Epithelial cell of proximal tubule (primary cell): ENCODE measurements at places on chromosomes 13 and 19. TPM values are rescaled to one million over a fixed set of nuclear protein-coding genes. Genes with fewer than 3 reads are reported as not detected.

KLK6 gene
- total RNA-seq: 32.2 and 65.8 TPM in 2 replicates

LILRA1 gene
- total RNA-seq: not detected in 2 replicates

ZNF610 gene
- 0.51 and 1.3 TPM in 2 replicates for total RNA-seq

ZNF83 gene
- total RNA-seq: 21.8 and 46.5 TPM in 2 replicates

SULT2B1 gene
- 0.29 TPM in 1 of 2 replicates, not detected in the other for total RNA-seq

FARSA gene
- total RNA-seq: 89.1 and 101 TPM in 2 replicates

ZNF333 gene
- total RNA-seq: 5.7 and 6.3 TPM in 2 replicates
